ENCODE measurements at places on chromosomes 7 and 10. TPM values are rescaled to one million over a fixed set of nuclear protein-coding genes. Genes with fewer than 3 reads are reported as not detected.

Gene GRID1
- under 0.01 TPM for total RNA-seq

DNA sequence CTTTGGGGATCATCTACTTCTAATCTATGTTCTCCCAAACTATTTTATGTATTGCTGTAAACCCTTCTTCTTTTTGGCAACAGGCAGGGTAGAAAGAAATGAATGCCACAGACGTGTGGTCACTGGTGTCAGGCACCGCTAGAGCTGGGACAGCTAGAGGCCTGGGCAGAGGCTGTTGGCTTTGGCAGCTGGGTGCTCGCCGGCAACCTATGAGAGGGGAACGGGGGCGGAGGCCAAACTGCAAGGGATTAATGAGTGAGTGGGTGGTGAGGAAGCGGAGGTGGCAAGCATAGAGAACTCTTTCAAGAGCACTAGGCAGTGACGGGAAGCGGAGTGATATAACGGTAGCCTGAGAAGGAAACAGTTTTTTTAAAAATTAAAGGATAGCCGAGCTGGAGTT lies 78.5 kb downstream of the CREB5 start:
- DNase-seq, result no peak

GRCh38 chr10:63221950-63222349 lies 88.8 kb downstream of the NRBF2 start:
- DNase-seq, result no peak

GRCh38 chr10:36489181-36489580 lies 636.2 kb upstream of the ANKRD30A start:
- DNase-seq, result no peak

GRCh38 chr7:127391591-127392181 lies 822 bp downstream of the ZNF800 start:
- peak; percentile 1 for DNase-seq

DNA sequence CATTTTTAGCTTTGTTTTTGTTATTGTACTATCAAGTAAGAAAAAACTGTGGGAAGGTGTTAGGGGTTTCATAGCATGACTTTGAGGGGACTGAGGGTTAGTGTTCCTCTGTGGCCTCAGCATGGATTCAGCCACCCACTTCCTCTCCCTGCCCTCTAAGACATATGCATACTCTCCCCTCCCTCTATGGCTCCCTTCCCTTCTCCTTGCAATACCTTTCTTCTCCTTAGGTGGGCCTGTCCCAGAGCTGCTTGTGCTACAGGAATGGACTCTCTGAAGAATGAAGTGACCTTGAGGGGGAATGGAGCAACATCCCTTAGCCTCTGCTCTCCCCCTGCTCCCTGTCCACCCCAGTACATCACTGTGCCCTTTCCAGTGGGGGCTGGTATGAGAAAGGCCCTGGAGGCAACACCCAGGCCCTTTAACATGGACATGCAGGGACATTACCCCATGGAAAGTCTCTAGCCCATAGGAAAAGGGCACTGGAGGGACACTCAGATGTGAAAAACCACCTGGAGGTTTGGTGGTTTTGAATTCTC lies 22.4 kb downstream of the CDH23 start:
- no peak for DNase-seq

- DNase-seq, result no peak
Observed at GRCh38 chr10:8225187-8225586, 170.7 kb downstream of the GATA3 start.

Gene SFTPA2
- total RNA-seq, result not detected

GRCh38 chr7:155578016-155578415 lies 31.7 kb upstream of the CNPY1 start:
- no peak for DNase-seq

GRCh38 chr10:561721-562120 lies 127.7 kb downstream of the DIP2C start:
- no peak for DNase-seq

Gene SFR1
- 3.5 TPM for total RNA-seq

DNA sequence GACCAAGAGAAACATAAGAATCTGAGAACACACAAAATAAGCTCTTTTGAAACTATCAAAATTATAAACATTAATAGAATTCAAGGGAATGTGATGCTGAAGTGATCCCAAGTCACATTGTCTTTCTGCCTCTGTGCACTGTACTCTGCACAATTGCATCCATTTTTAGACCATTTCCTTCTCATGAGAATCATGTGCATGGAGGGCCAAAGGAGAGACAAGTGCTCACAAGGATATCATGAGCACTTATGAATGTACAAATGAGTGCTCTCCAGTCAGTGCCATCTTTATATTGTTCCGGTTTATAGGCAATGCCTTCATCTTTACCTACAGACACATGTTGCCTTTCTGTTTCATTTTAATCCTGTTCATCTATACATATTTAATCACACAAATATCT lies 36.9 kb downstream of the MET start:
- no peak for DNase-seq

GRCh38 chr10:90412582-90412981 lies 445.3 kb downstream of the HTR7 start:
- no peak for DNase-seq

- no peak for DNase-seq
Observed at GRCh38 chr10:121819049-121819448, 108.8 kb downstream of the ATE1 start.

DNA sequence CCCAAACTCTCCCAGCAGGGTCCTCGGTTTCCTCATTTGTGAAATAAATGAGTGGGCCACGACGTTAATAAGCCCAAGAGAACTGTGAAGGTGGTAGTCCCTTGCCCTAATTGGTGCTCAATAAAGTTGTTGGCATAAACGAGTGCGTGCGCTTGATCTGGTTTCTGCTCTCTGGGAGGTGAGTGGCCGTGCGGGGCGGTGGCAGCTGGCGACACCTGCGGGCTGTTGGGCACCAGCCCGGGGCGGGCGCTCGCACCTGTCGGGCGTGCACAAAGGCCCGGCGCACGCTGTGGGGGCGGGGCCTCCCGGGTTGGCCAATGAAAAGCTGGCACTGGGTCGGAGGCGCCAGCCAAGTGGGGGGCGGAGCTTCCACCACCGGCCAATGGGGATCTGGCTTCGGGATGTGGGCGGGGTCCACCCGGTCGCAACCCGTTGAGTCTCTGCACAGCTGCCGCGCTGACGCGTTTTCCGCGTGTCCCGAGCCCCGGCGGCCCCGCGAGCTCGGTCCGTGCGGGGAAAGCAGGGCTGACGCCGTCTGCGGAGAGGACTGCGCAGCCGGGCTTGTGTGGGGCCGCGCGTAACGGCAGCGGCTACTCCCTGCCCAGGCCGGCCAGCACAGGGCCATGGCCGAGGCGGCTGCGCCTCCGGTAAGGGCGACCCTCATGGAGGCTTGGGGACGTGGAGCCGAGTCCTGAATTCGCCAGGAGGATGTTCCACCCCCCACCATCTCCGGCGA lies 23.0 kb downstream of the ZNF783 start:
- DNase-seq, result peak; percentile 93

- DNase-seq, result no peak
Observed at GRCh38 chr7:111164442-111164841, 73.5 kb downstream of the LRRN3 start.

DNA sequence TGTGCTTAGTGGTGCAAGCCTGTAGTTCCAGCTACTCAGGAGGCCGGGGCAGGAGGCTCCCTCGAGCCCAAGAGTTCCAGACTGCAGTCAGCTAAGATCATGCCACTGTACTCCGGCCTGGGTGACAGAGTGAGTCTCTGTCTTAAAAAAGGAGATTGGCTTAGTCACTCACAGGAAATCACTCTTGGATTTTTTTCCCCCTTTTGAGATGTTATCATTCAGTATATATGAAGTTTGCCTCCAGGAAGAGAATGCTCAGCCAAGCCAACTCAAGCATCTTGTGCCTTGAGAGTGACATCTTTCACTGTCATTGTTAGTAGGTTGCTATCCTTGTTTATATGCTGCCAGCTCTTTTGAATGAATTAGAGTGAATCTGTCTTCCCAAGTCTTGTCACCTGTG lies 28.0 kb downstream of the NIPSNAP2 start:
- peak; percentile 5 for DNase-seq

Data from dermis microvascular lymphatic vessel endothelial cell (primary cell).